Astrocyte (in vitro differentiated cells and primary cell): ENCODE measurements at places on chromosomes 13 and 19.

DNA sequence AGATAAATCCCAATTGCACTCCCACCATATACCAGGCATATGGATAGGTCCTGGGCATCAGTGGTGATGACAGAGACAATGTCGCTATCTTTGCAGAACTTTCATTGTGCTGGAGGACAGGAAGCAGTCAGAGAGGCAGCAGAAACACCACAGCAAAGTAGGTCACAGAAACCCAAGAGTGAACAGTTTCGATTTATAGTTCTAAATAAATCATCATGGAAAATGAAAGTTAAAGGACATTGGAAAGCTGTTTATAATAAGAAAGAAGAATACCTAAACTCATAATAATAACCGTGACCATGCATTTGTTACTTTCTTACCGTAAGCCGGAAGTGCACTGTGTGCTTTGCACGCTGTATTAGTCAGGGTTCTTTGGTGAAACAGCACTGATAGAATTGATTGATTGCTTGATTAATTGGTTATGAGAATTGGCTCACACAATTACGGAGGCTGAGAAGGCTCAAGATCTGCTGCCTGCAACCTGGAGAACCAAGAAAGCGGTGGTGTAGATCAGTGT is 38.9 kb downstream of the ALOX5AP start:
- DNase-seq, result no peak

GRCh38 chr19:13884726-13885591 is 8.0 kb downstream of the NANOS3 start:
- DNase-seq, result no peak

DNA sequence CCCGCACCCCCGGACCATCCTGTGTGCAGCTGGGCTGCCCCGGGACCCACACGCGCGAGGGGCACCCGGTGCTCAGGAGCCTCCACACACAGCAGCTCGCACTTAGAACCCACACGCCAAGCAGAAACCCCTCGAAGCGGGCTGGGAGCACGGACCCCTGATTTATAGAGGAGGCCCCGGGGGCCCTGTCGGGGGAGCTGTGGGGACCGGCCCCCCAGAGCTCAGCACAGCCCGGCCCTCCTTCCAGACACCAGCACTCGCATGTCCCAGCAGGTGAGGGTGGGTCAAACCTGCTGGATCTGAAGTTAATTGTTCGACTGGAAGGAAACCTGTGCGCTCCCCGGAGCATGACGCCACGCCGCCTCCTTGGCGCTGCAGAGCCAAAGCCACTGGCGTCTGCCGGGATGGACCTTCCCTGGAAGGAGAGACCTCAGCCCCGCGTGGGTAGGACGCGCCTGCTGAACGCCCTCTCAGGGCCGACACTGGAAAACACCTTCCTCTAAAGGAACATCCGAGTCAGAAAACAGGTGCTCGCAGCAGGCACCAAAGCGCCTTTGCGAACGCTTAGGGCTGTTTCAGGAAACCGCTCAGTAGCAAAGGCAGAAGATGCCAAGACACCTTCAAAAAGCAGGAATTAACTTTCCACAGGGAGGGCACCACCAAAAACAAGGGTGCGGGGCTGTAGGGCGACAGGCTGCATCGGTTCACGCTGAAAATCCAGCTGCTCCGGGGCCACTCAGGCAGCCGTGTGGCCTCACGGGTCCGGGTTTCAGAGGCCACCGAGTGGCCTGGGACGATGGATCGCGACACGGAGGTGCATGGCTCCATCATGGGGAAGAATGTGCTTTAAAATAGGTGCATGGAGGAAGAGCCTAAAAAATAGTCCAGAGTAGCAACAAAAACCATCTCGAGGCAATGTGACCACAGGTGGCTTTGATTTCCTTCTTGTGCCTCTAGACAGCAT is 37.8 kb upstream of the GRTP1 start:
- DNase-seq, result no peak

DNA sequence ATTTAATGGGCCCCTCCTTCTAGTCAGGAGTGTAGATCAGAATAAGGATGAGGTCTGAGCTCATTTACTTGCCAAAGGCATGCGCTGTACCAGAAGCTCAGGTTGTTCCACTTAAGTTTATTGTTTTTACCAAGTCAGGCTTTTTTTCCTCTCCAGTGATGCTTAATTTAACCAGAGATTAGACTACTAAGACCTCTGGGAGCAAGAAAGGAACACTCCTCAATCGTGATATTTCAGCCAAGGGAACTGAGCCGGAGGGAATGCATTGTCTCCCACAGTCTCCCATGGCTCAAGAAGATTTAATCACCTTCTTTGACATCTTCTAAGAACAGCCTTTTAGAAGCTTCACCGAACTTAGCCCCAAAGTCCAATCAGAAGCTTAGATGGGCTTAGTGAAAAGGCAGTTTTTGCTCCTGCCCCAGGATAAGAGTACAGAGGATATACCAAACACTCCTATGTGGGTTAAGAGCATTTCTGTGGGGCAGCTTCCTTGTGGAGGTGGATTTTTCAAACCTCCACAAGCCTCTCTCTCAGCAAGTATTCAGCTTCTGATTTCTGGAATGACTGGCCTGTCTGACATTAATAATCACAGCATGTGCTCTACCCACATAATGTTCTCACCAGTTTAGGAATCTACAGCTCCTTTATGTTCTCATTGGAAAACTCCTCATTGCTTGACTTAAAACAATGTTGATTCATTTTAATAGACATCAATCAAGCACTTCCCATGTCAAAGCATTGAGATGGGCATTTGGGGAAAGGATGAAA is 322.7 kb downstream of the SUCLA2 start:
- peak; percentile 61 for DNase-seq

- DNase-seq, result no peak
Observed at GRCh38 chr19:34649886-34650543, 26.9 kb downstream of the SCGB2B2 start.

DNA sequence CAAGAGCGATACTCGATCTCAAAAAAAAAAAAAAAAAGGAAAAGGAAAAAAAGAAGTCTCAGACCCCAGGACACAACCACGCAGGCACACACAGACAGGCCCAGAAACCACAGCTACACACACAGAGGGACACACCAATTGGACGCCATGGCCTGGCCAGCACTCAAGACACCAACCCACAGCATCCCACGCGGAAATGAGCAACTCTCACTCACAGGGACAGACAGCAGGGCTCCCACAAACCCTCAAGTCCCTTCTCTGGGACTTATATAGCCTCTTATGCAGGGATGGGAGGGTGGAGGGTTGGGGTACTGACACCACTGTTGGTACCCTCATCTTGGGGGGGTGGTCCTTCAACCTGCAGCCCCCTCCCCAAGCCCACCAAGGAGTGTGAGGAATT is 5.9 kb downstream of the NOTCH3 start:
- peak; percentile 77 for DNase-seq

DNA sequence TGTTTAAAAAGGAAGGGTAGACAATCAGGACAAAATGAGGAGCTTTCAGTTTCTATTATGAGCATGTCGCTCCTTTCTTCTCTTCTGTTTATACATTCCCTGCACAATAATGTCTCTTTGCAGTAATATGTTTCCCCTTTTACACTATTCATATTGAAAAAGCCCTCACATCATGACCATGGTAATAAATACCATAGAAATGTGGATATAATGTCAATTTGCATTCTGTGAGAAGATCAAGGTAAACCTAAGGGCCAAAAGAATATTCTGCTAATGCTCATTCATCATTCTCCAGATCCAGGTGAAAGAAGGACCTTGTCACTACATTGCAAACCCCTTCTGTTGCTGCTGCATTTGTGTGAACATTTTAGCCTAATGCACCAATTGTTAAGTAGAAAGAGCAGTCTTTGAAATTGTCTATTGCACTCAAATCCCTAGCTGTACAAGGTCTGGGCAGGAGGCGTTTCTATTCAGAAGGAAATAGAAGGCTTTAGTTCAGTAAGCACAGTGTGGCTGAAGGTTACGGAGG is 117.6 kb upstream of the SOX21 start:
- no peak for DNase-seq

- DNase-seq, result no peak
Observed at GRCh38 chr19:30447553-30447870, 75.3 kb downstream of the ZNF536 start.

- no peak for DNase-seq
Observed at GRCh38 chr13:76929851-76930374, 18.4 kb upstream of the ACOD1 start.

DNA sequence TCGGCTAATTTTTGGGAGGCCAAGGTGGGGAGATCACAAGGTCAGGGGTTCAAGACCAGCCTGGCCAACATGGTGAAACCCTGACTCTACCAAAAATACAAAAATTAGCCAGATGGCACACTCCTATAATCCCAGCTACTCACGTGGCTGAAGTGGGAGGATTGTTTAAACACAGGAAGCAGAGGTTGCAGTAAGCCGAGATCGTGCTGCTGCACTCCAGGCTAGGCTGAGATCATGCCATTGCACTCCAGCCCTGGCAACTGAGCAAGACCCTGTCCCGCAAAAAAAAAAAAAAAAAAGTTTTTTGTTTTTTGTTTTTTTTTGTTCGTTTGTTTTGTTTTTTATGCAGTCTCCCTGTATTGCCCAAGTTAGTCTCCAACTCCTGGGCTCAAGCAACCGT is 21.2 kb downstream of the MAST1 start:
- DNase-seq, result no peak

DNA sequence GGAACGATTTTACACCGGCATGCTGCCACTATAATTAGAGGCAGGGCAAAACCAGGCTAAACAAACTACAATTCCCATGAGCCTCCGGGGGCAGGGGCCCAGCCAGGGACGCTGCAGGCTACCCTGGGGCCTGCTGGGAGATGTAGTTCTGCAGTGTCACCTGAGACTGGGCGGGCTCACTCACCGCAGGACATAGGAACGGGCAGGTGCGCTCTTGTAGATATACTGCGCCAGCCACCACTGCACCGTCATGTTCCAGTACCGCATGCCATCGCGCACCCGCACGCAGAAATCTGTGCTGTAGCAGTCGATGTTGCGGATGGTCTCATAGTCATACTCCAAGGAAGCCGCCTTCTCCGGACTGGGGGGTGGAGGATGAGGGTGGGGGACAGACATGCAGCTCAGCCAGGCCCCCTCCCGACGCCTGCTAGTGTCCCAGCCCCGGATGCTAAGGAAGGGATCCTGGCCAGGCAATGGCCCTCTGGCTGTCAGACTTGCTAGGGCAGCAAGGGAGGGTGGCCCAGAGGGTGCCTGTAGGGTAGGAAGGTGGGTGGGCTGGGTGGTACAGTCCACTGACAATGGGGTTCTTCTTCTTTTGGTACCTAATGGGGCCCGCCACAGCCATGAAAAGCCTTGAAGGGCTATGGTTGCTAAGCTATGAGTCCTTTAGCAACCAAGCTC is 5.8 kb upstream of the TMC4 start:
- no peak for DNase-seq

DNA sequence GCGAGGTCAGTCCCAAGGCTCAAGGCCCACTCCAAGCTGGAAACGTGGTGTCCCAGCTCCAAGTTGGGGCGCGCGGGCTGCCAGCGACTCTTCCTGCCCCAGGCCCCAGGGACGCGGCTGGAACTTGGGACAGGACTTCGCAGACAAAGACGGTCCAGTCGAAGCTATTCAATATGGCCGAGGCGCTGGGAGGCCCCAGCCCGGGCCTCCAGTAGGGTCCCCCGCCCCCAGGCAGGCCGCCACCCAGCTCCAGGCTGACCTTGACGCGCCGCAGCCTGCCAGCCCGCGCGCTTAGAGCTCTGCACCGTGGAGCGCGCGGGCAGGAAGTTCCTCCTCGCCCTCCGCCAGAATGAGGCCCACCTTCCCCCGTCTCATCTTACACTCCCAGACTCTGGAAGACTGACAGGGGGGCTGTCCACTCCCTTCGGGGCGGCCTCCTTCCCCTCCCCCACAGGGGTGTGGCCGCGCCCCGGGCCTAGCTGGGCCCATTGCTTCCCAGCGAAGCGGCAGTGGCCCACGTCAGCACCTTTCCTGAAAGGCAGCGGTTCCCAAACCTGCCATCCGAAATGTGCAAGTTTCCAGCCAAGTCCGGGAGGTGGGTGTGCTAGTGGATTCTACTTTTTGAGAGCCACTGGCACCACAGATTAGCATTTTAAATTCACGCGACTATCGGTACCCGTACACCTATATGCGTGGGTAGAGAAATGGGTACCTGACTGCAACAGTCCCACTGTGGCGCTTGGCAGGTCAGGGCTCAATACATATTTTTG is at the start of gene CCDC8:
Gene CCDC8, minus strand, starts transcription at position 303 of the 770 bp plus-strand sequence. CDS start 754 bp downstream, outside the sequence.
- DNase-seq, result peak; percentile 95

GRCh38 chr13:98389319-98389718 is 187.6 kb downstream of the STK24 start:
- peak; percentile 18 for DNase-seq

- DNase-seq, result no peak
Observed at GRCh38 chr13:112052213-112052612, 14.7 kb upstream of the SOX1 start.
